ENCODE measurements at places on chromosomes 2 and 18. TPM values are rescaled to one million over a fixed set of nuclear protein-coding genes. Genes with fewer than 3 reads are reported as not detected.

The CACNB4 gene
- total RNA-seq: 0.80 TPM

The IL1RL2 gene
- not detected for total RNA-seq

The RAPH1 gene
- 2.4 TPM for total RNA-seq

The TEX44 gene
- total RNA-seq: not detected

All from T-helper 1 cell treated with Interleukin-12 subunit alpha and Interleukin-12 subunit beta and Interleukin-4 antibody, amounts not matched to agents 30 ng/mL and 1 ng/mL, for 36 hours (primary cell).